AG09319 (cell line): ENCODE measurements at places on chromosomes 11 and 22.

GRCh38 chr11:20260307-20260706, 100.0 kb upstream of the DBX1 start:
- no peak for DNase-seq

GRCh38 chr11:15095736-15096228, 18.9 kb upstream of the INSC start:
- no peak for DNase-seq

DNA sequence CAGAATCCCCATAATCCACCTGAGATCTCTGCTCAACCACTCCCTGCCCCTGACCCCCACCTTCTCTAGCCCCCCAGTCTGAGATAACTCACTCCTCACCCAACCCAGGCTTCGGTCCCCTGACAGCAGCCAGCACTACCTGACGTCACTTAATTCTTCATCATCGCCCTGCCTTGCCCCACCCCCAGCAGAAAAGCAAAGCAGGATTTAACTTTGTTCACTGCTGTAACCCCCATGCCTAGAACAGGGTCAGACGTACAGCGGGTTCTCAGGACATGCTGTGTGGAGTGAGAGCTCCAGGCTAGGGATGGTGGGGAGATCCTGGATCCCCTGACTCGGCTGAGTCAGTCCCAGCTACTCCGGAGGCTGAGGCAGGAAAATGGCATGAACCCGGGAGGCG, 45.8 kb downstream of the ELFN2 start:
- DNase-seq: no peak

DNA sequence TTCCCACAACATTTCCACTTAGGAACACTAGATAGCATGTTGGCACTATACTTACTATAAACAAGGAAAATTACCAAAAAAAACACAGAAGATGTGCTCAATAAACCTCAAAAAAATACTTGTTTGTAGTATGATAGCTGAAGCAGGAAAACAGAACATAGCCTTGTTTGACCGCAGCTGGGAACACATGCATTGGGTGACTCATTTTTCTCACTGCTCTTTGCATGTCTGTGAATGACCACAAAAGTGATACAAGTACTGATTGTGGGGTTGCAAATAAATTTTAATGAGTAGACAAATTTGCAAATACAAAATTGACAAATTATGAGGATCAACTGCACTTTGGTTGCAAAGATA, 22.8 kb upstream of the GUCY1A2 start:
- DNase-seq: peak; percentile 38

DNA sequence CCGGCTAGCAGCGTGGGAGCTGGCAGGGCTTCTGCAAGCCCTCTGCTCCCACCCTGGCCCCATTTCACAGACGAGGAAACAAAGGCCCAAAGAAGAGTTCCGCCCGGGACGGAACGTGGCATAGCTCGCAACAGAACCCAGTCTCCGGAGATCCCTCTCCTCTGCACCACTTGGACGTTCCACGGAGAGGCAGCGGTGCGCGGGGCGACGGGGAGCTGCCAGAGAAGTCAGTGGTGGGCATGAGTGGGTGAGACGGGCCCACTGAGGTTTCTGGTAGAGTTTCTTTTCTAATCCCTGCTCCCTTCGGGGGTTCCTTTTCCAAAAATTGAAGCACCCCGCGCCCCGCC, 554 bp upstream of the NECTIN1 start:
- DNase-seq: no peak

- no peak for DNase-seq
Observed at GRCh38 chr11:62554387-62555167, 8.0 kb upstream of the AHNAK start.

DNA sequence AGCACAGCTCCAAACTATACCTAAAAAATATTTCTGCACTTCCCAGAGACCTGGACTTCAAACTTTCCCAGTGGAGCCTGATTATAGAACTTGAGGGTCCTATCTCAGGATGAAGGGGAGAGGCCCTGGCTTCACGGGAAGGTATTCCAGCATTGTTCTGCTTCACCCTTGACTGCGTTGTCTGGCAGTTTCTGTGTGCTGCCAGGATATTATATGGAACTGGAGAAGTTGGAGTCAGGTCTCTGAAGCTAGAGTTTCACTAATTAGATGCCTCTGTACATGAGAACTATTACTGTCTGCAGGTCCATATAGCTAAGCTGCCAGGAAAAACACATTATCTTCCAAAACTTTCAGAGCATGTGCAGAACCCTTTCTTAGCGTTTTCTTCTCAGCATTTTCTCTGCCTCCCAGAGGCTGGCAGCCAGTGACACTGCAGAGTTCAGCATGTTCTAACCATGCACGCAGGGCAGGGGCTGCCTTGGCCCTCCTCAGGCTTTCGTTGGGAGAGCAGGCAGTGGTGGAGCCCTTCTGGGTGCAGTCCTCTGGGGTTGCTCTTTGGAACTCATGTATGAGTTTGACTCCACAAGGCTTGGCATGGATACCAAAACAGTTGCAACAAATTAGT, 99.3 kb downstream of the CWC15 start:
- no peak for DNase-seq

- DNase-seq: no peak
Observed at GRCh38 chr11:57497303-57498247, 17.9 kb downstream of the SLC43A1 start.

GRCh38 chr11:117384045-117384444, 56.4 kb downstream of the CEP164 start:
- DNase-seq: no peak

DNA sequence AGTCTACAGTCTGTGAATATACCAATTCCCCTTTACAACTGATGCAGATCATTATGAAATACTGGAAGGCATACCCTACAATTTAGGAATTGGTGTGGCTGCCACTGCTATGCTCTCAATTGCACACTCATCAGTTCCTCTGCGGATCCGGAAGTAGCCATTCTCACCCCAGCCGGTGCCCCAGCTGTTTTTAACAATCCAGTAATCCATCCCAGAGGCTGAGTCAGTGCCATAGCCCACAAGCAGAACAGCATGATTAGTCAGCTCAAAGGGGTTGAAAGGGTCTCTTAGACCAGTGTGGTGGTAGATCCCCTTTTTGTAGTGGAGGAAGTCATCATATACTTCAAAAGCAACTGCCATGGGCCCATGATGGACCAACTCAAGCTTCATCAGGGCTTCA, 43.6 kb downstream of the CTSC start:
- peak; percentile 42 for DNase-seq

- no peak for DNase-seq
Observed at GRCh38 chr22:44627521-44628139, 74.4 kb upstream of the PRR5 start.

GRCh38 chr11:130227373-130227772, 67.8 kb downstream of the ST14 start:
- DNase-seq: no peak

DNA sequence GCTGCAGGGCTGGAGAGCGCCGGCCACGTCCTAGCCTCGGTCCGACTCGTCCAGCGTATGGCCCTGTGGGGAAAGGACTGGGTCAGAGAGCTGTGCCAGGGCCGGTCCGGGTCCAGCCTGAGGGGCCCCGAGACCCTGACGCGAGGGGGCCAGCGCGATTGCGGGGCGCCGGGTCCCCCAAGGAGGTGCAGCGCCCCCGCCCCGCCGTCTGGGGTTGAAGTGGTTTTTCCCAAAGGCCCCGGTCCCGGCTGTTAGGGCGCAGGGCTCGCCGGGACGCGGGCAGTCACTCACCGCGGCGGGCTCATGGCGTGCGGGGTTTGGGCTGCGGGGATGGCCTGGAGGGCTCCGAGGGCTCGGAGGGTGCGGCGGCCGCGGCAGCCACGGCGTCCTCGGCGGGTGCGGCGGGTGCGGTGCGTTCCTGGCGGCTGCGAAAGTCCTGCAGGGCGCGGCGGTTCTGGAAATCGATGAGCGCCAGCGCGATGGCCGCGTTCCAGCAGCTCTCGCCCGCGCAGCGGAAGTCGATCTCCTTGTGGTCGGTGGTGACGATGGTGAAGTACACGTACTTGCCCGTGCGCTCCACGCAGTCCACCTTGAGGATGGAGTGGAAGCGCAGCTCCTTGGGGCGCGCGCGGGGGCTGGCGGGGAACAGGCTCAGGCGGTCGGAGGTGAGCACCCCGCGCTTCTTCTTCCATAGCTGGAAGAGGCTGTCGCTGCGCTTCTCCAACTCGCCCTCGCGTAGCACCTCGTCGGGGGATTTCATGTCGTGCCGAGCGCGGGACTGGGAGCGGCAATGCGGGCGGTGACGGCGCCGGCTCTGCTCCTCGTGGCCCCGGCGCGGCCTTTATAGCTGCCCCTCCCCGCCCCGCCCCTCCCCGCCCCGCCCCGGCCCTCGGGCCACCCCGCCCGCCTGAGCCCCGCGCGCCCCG, at the start of gene PHLDA2:
PHLDA2 (minus strand) TSS at position 816 of the 926 bp plus-strand sequence; CDS start at position 760, 56 bp downstream.
- DNase-seq: peak; percentile 39

GRCh38 chr11:46429717-46430116, 38.1 kb upstream of the CHRM4 start:
- DNase-seq: peak; percentile 5

GRCh38 chr11:15635521-15635920, 520.8 kb downstream of the INSC start:
- DNase-seq: no peak

DNA sequence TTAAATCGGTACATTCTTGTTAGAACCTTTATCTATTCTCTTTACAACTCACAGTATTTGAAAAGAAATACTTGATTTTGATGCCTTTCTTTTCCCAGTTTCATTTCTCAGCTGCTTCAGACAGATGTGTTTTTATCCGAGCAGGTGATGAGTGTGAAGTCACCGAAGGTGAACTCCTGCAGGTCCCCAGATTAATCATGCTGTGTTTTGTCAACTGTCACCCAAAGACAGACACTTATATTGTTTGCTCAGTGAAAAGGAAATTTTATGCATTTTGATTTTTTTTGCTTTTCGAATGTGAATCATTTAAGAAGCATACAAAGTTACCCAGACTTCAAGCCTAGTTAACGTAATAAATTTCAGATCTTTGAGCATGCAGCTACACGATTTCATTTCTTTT, 7.8 kb upstream of the TMPRSS13 start:
- DNase-seq: no peak

DNA sequence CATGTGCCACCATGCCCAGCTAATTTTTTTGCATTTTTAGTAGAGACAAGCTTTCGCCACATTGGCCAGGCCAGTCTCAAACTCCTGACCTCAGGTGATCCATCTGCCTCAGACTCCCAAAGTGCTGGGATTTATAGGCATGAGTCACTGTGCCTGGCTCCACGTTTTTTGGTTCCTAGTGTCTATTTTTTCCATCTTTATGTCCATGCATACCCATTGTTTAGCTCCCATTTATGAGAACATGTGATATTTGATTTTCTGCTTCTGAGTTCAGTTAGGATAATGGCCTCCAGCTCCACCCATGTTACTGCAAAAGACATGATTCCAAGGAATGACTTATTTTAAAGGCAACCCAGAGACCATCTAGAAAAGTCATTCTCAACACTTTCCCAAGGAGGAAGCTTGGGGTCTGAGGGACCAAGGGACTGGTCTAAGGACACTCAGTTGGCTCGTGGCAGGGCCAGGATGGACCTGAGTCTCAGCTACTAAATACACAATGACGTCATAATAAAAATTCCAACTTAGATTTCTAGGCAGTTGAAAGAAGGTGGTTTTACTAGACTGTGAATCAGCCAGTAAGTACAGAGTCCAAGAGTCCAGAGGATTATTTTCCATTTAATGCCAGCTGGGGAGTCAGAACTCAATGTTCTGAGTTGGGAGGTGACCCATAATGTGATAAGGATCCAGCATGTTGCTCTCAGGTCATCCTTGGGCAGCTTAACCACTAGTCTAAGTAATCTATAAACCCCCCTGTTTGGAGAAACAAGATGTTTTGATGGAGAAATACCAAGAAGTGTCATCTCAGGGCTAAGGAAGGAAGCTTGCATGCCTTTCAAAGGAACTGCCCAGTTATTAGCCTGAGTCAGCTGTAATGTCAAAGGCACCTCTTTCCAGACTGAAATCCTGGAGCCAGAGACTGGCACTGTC, 39.4 kb downstream of the ABTB2 start:
- no peak for DNase-seq

- no peak for DNase-seq
Observed at GRCh38 chr11:65611758-65612603, 2.0 kb downstream of the MAP3K11 start.

DNA sequence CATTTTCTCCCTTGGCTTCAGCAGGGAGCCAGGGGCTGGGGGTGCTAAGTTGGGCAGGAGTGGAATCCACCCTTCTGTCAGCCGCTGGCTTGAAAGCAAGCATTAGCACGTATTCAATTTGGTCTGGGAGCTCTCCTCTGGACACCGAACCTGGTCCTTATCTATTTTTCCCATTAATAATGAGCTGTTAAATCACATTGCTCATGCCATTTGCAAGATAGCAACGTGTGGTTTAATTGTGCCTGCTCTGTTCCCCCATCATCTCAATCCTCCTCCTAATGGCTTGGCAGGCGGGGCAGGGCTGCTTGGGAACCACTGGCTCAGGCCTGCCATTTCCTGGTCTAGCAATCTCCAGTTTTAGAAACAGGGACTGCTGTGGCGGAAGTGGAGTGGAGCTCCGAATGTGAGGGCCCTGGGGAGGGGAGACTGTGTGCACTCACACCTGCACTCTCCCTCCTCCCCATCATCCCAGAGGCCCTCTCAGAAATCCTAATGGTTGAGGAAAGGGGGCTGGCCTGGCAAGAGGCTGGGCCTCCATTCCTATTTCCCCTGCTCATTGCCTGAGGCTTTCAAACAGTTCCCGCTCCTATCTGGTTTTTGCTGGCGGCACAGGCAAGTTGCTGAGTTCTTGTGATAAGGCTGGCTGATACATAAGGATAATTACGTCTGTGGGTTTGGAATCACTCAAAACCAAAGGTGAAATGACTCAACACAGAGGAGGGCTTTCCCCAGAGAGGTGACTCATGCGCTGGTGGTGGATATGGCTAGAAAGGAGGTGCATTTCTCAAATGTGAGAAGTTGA, 201.2 kb upstream of the E2F8 start:
- DNase-seq: peak; percentile 67

GRCh38 chr11:103936059-103936458, 100.4 kb upstream of the DDI1 start:
- no peak for DNase-seq

- no peak for DNase-seq
Observed at GRCh38 chr22:17960695-17961445, 63.5 kb downstream of the MICAL3 start.

DNA sequence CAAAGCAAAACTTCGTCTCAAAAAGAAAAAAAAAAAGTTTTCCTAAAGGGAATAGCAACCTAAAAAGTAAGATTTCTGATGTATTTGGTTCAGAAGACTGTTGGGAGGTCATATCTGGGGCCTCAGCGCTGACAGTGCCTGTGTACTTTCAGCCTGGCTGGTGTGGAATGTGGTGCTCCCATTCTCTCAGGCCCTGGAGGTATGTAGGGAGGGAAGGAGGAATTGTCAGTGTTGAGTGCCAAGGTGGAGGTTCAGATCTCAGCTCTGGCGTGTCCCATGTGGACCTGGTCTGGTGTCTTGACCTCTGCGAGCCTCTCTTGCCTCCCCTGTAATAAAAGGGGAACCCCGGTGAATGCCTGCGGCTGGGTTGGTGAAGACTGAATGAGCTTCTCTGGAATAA, 22.4 kb downstream of the PRR5 start:
- no peak for DNase-seq
